Lung (tissue), 17 donors: ENCODE measurements at places on chromosomes 5 and 9. TPM values are rescaled to one million over a fixed set of nuclear protein-coding genes. Genes with fewer than 3 reads are reported as not detected.

DNA sequence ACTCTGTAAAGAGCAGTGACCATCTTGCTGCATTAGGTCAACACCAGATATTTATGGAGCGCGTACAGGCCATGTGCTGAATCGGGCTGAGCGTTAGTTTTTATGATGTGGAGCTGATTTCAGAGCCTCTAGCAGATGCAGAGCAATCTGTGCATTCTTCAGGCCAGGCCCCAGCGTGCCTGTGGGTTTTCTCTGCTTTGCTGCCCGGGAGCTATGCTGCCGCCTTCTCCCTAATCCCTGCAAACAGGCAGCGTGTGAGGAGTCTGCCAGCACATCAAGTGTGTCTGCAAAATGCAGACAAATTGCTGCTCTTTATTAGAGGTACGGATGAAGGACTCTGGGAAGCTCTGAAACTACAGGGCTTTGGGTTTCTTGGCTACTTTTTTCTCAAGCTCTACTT, 170.0 kb downstream of the NTRK2 start:
- no peak for DNase-seq

GRCh38 chr5:79242242-79243039, 6.5 kb downstream of the JMY start:
- DNase-seq = no peak

DNA sequence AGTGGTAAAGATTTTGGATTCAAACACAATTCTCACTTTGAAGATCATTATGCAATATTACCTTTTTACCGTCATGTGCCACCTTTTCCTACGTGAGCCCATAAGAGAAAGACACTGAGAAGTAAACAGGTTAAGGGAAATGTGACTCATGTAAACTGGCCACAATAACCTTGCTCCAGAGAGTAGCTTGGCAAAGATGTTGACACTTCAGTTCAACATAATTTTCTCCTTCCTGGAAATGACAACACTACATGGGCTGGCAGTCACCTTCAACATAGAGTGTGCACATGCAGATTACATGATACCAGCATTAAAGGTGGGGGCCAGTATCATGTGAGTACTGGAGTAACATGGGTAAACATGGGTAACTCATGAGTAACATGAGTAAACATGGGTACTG, 141.9 kb downstream of the CDK5RAP2 start:
- DNase-seq = no peak

DNA sequence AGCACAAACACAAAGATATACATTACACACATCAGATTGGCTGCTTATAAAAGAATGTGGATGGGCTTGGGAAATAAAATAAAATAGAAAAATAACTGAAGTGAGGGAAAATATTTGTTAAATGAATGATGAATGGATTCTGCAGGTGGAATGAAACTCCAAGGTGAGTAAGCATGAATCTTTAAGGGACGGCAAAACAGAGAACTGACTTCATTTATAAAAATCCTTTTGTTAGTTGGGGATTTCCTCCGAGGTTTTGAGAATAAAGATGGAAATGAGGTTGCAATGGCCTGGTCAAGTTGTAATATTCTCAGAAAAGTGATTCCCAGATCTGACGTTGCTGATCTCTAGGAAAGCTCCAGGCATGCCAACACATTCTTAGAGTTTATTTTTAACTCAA, 20.9 kb upstream of the SEMA6A start:
- DNase-seq = no peak

CORO2A gene
- total RNA-seq = 16.5 TPM

ZNF658 gene
- 7.0 TPM for total RNA-seq

PHF24 gene
- 0.48 TPM for total RNA-seq
